Stimulated activated CD4-positive, alpha-beta T cell treated with anti-CD3 and anti-CD28 coated beads, Interleukin-1b, Interleukin-23, amount 100 ng/mL, for 4 hours (primary cell): ENCODE measurements at places on chromosomes 2 and 18.

DNA sequence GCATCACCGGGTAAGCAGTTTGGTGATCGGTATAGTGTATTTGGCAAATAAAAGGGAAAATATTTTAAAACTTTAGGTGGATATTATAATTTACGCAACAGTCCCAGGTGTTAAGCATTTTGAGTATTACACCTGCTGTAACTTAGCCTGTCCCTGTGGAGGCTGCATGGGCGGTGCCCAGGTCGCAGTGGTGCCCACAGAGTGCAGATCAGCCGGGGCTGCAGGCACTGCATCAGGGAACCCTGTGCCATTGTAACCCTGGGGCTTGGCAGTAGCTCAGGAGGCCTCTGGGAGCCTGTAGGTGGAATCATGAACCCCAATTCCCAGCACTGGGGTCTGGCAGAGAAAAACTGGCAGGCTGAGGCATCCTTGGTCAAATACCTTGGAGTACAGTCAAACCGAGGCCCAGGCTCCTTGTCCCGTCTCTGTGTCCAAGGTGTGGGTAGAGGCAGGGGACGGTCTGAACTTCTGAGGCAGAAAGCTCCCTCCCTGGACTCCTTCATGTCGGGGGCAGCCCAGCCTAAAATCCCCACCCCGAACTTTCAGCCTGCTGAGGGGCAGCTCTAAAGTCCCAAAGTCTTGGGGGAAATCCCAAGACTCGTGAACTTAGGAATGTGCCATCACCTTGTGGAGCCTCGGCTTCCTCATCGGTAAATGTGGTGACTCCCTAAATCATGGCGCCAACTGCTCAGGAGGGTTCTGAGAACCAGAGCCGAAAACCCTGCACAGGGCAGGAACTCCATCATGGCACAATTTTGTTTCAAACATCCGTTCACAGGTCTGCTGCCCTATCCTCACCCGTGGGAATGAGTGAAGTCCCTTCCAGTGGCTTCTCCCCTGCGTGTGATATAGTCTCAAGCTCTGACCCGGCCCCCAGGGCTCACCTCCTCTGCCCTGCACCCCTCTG lies 85.7 kb downstream of the INHBB start:
- DNase-seq, result no peak

GRCh38 chr18:36672437-36673344 lies 156.1 kb downstream of the TPGS2 start:
- no peak for DNase-seq

DNA sequence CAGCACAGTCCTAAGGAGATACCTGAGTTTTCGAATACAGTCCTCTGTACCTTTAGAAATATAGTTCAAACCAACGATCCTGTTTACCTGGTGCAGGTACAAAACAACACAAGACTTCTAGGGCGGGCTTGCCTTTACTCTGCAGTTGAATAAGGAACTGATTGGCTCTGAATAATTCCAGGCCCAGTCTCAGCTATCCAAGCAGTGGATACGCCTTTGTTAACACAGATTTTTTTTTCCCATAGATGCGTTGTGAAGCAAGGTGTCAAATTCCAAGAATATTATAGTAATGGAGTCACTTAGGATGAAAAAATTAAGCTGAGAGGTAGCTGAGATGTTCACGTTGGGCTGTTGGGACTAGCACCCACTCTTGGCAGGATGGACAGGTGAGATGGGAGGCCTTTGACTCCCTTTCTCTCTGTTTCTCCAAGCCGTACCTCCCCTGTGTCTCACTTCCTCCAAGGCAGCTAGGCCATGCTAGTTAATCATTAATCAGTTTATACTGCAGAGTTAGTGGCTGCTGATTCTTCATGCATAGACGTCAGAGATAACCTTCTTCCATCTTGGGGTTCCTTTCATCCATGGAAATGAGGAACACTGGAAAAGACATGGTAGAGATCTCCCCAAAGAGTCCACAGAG lies 380.8 kb upstream of the ACVR2A start:
- no peak for DNase-seq

GRCh38 chr2:212520340-212520739 lies 18.3 kb downstream of the ERBB4 start:
- DNase-seq, result no peak

- DNase-seq, result no peak
Measured at GRCh38 chr18:27377251-27377650, 192.1 kb upstream of the CHST9 start.
